Stimulated activated CD8-positive, alpha-beta memory T cell treated with anti-CD3 and anti-CD28 coated beads, Interleukin-7, amount 100 ng/mL, for 48 hours (primary cell): ENCODE measurements at places on chromosomes 5 and 9.

DNA sequence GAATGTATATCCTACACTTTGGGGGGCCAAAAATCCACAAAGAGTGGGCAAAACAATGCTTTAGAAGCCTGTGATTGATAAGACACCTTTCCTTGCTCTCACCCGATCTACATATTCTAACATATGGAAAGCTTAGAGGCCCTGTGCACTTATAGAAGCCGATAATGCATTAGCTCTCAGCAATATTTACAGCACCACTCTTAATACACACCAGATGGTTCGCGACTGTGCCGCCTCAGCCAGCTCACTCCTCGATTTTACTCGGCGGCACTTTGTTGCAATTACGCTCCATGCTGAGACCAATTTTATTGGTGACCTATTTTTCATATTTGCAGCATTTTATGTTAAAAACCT lies 18.8 kb downstream of the NR2F1 start:
- DNase-seq = no peak

- no peak for DNase-seq
These were observed 451 bp downstream of the LPAR1 start for GRCh38 chr9:111037708-111038330.

DNA sequence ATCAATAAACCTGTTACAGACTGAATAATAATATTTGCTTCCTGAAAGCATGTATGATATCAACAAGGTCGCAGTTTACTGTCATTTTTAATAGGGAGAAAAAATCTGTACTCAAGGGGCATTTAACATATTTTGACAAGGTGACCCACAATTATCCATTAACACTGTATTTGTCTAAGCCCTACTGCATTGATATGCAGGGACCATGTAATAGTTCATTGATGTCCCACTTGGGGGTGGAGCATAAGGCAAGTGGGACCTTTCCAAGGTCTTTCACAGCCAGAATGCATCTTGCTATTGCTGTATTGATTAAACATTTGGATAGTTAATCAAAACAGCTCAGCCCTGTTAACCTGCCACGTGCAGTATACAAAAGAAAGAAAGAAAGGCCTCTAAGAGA lies 502.0 kb downstream of the NR2F1-AS1 start:
- DNase-seq = no peak

- no peak for DNase-seq
These were observed 291.5 kb downstream of the ZSWIM6 start for GRCh38 chr5:61623401-61624069.

DNA sequence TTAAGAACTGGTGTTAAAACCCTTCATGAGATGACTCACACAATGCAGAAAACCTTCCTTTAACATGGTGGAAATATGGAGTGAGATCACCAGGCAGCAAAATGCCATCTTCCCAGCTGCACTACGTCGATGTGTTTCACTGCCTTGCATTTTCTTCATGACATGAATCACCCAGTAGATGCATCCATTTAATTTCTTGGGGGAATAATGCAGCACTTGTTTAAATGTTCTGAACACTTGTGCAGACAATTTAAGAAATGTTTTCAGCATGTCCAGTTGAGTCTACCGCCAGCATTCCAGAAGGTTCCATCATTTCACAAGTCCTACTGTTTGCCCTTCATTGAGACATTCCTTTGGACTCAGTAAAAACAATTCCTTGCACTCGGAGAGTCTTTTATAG lies 81.6 kb downstream of the ADAMTS16 start:
- no peak for DNase-seq

GRCh38 chr5:142873831-142874230 lies 103.7 kb downstream of the ARHGAP26 start:
- DNase-seq = no peak

DNA sequence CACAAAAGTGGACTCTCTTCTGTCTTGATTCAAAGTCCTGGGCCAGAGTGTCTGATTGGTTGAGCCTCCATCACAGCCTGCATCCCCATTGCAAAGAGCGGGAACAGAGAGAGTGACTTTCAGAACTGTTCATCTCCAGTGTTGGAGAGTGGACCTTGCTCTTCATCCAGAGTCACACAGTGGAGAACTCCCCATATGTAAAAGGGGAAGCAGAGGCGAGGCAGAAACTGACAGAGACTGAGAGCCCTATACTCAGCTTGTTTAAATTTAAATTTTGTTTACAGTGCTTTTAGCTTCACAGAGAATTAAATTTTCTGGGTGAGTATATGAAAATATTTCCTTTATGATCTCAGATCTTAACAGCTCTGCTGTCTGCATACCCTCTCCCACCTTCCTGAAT lies 70.0 kb upstream of the SSBP2 start:
- DNase-seq = no peak

DNA sequence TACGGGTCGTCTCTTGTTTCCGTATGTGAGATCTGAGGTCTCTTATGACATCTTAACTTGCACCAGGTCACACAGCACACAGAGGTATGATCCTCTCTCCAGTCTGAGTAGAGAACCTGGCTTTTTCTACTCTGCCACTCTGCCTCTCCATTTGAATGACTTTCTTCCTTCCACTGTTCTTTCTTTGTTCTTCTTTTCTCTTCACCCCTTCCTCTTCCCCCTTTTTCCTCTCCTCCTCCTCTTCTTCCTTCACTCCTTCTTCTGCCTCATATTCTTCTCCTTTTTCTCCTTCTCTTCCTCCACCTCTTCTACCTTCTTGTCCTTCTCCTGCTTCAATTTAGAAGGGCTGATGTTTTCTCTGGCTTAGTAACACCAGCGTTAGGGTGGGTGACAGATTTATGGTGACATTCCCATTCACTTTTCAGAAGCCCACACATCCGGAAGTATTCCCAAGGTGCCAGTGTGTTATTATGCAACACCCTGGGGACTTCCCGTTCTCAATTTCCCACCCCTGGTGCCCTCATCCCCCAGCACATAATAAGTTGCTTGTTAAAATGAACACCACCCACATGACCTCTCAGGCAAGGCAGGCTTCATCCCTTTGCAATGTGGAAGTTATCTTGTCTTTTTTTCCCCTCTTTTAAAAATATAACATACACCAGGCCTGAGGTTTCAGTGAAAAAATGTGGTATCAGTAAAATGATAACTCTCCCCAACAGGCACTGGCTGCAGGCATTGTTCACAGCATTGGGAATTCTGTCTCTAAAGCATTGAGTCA lies 122.0 kb downstream of the PAPPA start:
- DNase-seq = no peak

DNA sequence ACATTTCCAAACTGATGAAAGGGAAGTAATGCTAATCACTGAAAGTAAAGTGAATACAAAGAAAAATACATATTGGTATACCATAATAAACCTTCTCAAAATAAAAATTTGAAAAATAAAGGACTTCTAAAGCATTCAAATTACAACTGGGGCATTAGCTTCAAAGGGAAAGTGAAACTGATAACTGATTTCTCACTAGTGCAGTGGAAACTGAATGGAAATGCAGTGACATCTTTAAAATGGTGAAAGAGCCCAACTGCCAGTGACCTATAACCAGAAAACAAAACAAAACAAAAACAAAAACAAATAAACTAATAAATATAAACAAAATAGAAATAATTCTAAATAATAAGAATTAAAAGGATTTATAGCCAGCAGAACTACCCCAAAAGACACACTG lies 297.5 kb upstream of the GRIN3A start:
- no peak for DNase-seq

GRCh38 chr5:83265318-83265717 lies 188.0 kb downstream of the XRCC4 start:
- no peak for DNase-seq

DNA sequence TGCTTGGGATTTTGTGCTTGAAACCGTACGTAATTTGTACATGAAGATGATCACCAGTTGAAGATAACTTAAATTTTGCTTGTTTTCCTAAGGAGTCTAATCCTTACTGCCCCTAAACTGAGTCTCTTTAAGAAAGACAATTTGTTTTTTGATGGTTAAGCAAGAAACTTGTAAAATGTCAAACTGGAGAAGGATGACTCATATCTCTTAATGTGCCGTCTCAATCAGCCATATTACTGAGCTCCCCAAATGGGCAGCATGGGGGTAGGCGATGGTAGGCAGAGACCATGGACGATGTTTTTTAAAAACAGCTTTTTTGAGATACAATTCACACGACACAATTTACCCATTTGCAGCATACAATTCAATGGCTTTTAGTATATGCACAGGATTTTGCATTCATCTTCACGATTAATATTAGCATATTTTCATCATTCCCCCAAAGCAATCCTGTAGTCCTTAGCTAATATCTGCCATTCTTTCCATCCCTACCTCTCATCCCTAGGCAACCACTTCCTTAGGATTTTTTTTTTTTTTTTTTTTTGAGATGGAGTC lies 14.3 kb downstream of the ARHGAP26 start:
- DNase-seq = no peak

- DNase-seq = no peak
These were observed 23.1 kb downstream of the MED10 start for GRCh38 chr5:6355294-6355693.

DNA sequence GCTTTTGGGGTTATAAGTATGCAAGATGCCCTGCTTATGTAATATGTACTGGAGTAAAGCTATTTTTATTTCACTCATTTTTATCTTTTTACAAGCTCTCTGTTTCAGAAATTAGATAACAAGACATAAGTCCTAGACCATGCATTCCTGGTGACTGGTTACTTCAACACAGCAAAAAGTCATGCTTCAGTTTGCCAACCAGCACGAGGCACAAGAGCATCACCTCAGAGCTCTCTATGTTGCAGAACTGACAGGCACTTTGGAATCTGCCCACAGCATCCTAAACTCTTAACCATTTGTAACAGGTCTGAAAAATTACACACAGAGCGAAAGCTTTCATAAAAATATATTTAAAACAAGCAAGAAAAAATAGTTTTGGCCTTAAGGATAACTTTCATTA lies 112.8 kb downstream of the MARCHF11 start:
- no peak for DNase-seq

- DNase-seq = no peak
These were observed 31.7 kb upstream of the BASP1 start for GRCh38 chr5:17185773-17186172.

DNA sequence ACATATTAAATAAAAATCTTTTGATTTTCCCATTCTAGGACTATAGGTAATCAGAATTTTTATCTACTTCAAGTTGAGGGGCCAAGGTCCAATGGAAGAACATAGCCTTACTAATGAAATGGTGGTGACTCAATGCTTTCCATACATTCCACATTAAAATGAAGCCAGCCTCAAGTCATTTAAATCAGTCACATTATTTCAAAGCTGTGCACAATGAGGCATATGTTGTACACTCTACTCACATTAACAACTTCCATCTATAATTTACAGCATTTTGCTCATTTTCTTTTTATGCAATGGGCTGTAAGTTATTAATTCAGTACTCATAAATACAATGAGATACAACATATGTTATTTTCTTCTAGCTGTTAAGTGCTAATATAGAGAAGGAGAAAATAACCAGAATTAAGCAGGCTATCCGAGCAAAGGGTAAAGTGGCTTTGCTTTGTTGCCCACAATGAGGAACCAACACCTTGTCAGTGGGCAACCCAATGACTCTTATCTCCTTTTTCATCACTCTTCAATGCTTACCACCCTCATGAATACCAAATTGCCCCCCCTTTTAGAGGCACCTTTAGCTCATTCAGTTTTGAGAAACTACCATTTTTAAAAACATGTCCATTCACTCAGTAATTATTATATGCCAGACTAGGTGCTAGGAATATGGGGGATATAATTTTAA lies 52.4 kb downstream of the TTLL11 start:
- no peak for DNase-seq

GRCh38 chr9:75734802-75735201 lies 155.7 kb upstream of the PCSK5 start:
- no peak for DNase-seq

DNA sequence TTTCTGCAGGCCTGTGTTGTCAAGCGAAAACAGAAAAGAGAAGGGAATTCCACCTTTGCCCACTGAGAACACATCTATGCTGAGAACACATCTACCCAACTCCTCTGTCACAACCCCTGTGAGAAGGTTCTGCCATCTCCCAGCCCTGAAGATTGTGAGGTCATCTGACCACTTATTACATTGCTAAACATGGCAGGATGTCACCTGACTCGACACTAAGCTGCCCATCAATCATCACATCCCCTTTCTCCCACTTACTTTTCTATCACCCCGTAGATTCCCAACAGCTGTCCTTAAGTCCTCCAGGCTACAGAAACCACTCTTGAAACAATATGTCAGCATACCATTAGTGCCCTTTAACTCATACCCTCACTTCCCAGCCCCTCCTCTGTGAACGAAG lies 64.2 kb upstream of the PRSS3 start:
- no peak for DNase-seq

- no peak for DNase-seq
These were observed 204.2 kb downstream of the ARHGAP26 start for GRCh38 chr5:142974409-142974808.

- DNase-seq = no peak
These were observed 13.0 kb upstream of the FAM240B start for GRCh38 chr9:38732885-38733284.

DNA sequence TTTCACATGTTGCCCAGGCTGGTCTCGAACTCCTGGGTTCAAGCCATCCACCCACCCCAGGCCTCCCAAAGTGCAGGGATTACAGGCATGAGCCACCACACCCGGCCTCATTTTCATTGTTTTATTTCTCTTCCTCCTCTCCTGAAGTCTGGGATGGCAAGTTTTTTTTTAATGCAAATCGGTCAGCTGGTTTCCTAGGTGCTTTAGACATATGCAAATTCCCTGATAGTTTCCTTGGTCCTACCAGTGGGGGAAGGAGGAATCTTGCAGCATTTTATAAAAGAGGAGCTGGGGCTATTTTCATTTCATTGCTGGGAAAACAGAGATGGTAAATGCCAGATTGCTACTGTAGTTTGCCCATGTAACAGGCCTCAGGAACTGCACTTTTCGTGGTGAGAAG lies 179.4 kb downstream of the ACTL7B start:
- no peak for DNase-seq

- no peak for DNase-seq
These were observed 154.3 kb downstream of the DENND1A start for GRCh38 chr9:123775289-123776284.

- no peak for DNase-seq
These were observed 166.4 kb downstream of the FAM170A start for GRCh38 chr5:119795768-119796167.

GRCh38 chr5:151617841-151618710 lies 26.9 kb upstream of the FAT2 start:
- DNase-seq = no peak

GRCh38 chr5:179805529-179806249 lies 977 bp downstream of the MGAT4B start:
- DNase-seq = no peak

DNA sequence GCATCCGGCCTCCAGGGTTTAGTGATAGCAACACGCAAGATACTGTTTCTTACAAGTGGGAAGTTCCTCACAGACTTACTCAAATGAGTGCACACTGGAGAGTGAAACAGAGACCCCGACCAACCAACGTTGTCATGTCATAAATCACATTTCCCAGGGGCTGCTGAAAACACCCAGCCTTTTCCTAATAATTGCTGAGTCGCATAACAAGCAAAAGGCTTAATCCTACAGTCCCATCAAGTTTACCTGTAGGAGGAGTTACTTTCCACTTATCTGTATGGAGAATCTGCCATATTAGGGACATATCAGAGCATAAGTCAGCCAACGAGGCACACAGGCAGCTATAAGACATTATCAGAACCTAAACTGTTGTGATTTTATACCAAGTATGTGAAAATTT lies 156.4 kb upstream of the LHFPL2 start:
- no peak for DNase-seq

- DNase-seq = no peak
These were observed 470.7 kb downstream of the CDK5RAP2 start for GRCh38 chr9:120109242-120109641.
